Epithelial cell of proximal tubule (primary cell): ENCODE measurements at places on chromosomes 1 and 21. TPM values are rescaled to one million over a fixed set of nuclear protein-coding genes. Genes with fewer than 3 reads are reported as not detected.

Gene LAMB3
- total RNA-seq: 65.5 and 72.0 TPM in 2 replicates

Gene LCE2A
- not detected in 2 replicates for total RNA-seq

DNA sequence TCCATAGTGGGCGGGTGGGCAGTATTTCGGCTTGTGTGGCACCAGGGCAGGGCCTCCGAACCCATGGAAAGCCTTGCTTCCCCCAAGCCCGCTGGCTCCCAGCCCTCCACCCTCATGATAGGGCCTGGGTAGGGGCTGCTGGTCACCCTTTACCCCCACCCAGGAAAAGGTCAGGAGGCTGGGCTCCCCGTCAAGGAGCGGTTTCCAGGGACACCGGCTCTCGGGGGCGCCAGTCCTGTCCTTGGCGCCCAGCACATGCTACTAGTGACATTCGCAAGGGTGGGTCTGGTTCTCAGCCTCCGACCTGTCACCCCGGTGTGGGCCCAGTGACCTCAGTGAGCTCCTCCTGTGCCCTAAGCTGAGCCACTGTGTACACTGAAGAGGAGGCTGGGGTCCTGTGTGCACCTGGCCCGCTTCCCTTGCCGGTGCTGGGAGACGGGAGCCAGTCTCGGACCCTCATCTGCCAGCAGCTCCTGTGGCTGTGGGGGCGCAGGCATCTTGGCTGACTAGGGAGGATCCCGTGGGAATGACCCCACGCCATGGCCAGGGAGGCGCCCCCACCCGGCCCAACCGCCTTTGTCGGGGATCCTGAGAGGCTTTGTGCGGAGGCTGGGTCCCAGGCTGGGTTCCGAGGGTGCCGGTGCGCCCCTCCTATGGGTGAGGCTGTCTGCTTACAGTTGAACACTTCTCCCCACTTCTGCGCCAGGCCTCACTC is 54.6 kb downstream of the SKI start:
- DNase-seq: no peak

GRCh38 chr1:5960336-5960735 is 31.9 kb downstream of the NPHP4 start:
- DNase-seq: no peak

DNA sequence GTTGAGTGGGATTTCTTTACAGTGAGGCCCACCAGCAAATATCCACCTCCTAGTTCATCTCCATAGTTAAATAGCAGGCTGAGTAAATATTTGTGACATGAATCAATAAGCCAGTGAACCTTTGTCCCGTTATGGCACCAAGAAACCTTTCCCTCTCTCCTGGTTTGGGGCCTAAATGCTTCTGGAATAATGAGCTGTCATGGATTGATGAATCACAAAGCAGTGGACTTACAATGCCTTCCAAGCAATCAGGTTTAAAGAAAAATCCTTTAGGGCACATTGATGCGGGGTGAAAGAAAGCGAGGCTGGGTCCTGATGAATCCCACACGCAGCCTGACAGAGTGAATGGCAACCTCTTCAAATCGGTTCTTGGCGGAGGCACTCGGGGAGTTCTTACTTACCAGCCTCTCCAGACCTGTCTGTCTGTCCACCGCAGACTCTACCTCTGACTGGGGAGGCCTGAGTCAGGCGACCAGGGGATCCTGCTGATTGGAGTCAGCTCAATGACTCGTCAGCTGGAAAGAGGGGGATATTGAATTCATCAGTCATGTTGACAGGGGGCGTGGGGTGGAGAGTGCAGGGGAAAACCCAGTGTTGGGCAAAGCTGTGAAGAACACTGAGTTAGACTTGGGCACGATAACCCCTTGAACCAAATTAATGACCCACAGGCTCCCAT is 247.3 kb downstream of the PLPP3 start:
- no peak for DNase-seq

GRCh38 chr1:53342735-53343470 is 15.0 kb upstream of the LRP8 start:
- no peak for DNase-seq

GRCh38 chr1:21904704-21905520 is 32.2 kb downstream of the HSPG2 start:
- DNase-seq: no peak

- DNase-seq: no peak
Observed at GRCh38 chr1:215889871-215890270, 322.8 kb downstream of the KCTD3 start.

DNA sequence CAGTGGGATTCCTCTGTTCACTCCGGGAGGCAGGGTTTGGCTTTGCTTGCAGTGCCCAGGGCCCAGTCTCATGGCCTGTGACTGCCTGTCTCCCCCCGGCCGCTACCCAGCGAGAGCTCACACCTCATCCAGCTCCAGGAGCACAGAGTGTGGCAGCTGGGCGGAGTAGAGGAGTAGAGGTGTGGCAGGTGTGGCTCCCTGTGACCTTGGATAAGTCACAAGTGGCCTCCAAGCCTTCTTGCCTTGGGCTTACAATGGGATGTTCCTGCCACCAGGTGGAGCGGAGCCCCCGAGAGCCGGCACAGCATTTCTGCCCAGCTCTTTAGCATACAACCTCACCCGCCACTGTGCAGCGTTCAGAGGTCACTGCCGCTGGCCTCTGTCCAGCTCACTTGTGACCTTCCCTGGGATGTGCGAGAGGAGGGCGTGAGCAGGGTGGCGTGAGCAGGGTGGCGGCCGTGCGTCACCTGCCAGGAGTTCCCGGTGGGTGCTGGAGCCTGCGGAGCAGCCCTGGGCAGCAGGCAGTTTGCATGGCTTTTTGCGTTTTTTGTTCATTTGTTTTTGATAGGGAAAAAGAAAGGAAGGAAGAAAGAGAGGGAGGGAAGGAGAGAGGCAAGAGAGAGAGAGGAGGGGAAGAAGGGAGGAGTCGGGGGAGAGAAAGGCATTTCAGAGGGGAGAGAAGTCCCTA is 42.4 kb downstream of the CRYAA start:
- DNase-seq: no peak

- no peak for DNase-seq
Observed at GRCh38 chr1:7562729-7563605, 208.1 kb upstream of the VAMP3 start.

DNA sequence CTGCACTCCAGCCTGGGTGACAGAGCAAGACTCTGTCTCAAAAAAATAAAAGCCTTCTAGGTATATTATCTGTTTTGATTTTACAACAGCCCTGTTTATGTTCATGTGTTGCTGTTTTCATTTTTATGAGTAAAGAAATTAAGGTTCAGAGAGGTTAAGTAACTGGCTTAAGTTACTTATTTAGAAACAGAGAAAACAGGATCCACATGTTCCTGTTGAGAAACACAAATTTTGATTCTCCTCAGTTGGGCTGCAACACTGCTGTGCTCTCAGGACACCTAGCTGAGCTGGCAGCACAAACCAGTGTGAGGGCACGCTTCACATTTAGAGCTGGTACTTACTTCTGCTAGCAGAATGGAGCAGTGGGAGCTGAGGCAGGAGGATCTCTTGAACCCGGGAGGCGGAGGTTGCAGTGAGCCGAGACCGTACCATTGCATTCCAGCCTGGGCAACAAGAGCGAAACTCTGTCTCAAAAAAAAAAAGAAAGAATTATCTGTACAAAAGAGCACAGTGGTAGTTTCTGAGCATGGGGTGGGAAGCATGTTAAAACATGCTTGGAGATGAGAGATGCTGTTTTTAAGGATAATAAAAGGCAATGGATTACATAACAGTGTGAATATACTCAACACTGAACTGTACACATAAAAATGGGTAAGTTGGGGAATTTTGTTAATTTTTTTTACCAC is 2.4 kb downstream of the SPRTN start:
- DNase-seq: no peak
